Hippocampal formation (tissue), 2 donors: ENCODE measurements at places on chromosomes 3 and 15.

DNA sequence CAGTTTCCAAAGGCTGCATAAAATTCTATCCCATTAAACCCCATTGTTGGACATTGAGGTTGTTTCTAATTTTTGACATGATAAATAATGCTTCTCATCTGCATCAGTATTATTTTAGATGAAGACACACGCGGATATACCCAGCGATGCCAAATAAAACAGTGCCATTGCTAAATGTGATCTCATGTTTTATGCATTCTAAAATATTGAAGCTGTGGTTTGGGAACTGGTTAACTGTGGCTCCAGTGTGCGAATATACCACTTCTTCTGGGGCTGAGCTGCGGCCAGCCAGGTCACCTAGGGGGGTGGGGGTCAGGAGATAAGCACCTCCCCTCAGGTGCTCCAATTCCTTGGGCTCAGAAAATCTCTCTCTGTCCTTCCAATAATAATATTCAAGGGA, 230.0 kb downstream of the ADAMTS9 start:
- DNase-seq = no peak

- no peak for DNase-seq
Measured at GRCh38 chr3:112598731-112599130, 36.9 kb downstream of the SLC35A5 start.

- DNase-seq = no peak
Measured at GRCh38 chr3:71672340-71672739, 52.9 kb downstream of the EIF4E3 start.

DNA sequence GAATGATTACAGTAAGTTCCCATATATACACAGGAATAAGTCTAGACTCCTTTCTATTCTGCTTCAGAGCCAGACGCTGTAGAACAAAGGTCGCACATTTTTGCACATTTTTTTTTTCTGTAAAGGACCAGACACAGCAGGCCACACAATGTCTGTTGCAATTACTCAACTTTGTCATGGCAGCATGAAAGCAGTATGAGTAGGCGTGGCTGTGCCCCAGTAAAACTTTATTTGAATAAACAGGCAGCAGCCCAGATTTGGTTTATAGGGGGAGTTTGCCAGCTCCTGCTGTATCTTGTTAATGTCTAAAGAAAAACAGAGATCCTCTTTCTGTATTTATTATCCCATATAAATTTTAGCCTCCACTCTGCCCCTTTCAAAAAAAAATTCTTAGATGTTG, 708.3 kb downstream of the FHIT start:
- no peak for DNase-seq

DNA sequence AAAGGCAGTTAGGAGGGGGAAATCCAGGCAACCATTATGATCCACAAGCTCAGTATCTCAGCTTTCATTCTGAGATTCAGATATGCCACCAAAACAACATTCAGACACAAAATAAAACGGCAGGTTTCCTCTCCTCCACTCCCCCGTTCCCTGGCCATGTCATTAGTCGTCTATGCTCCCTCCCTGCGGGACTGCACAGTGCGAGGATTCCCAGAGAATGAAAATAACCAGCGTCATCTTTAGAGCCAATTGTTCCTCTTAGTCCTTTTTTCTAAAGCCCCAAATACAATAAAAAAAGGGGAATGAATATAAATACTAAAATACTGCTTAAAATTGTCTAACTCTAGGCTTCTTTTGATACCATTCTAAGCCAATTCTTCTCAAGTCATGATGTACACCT, 7.8 kb upstream of the SLCO3A1 start:
- no peak for DNase-seq

GRCh38 chr3:59810606-59811005, 760.8 kb upstream of the CFAP20DC start:
- DNase-seq = no peak

DNA sequence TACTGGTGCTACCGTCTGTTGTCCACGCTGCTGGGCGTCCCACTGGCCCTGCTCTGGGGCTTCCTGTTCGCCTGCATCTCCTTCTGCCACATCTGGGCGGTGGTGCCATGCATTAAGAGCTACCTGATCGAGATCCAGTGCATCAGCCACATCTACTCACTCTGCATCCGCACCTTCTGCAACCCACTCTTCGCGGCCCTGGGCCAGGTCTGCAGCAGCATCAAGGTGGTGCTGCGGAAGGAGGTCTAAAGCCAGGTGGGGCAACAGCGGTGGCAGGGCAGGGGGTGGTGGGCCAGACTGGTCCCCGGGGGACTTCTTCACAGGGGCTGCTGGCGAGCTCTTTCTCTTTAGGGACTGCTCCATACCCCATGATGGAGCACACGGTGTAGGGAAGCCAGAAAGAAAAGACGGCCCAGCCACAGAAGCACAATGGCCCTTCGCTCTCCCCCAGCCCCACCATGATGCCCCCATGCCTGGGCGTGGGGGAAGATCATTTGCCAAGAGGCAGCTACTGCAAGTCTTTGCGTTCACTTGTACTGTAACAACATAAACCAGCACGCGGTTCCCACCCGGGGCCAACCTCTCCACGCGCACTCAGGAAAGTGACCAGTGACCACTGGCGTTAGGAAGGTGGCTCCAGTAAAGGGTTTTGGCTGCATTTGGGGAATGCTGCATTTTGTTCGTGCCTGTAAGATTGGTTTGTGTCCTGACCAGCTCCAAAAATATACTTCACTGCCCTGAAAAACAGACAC, 12.2 kb downstream of the CAV3 start:
- no peak for DNase-seq

- no peak for DNase-seq
Measured at GRCh38 chr3:73134034-73134433, 72.6 kb downstream of the EBLN2 start.

GRCh38 chr3:45741742-45742460, 52.7 kb downstream of the SACM1L start:
- DNase-seq = no peak

GRCh38 chr3:113070681-113071113, 79.9 kb downstream of the GTPBP8 start:
- DNase-seq = no peak

DNA sequence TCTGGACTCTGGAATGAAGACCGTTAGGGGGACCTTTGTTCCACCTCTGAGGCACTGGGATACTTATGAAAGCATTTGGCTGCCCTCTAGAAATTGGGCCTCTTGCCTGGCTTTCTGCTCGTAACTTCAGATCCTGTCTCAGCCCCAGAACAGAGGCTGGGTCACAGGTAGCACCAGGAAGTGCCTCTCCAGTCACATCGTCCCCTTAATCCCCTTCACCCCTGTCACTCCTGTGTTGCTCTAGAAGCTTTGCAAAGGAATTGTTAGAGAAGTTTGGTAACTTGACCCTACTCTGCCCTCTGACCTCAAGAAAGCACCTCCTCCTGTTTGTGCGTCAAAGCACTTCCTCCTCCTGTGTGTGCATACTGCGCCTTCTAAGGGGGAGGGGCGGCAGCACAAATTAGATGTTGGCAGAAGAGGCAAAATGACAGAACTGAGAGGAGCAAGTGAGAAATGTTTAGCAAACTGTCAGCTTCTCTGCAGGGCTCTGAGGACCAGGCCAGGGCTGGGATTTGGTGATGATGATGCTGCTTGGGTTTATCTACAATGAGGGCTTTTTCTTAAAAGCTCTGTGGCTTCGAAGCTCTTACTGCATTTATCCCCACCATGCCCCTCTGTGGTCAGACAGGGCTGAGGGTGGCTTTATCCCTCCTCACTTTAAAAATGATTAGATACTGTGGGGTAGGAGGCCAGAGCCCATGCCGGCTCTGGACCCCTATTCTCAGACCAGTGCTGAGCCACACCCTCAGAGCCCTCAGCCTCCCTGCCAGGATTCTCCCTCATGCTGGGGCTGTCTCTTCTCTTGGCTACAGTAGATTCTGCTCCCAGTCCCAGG, 76.2 kb downstream of the LARS2 start:
- no peak for DNase-seq

GRCh38 chr15:60352525-60352924, 45.3 kb downstream of the ANXA2 start:
- DNase-seq = no peak

DNA sequence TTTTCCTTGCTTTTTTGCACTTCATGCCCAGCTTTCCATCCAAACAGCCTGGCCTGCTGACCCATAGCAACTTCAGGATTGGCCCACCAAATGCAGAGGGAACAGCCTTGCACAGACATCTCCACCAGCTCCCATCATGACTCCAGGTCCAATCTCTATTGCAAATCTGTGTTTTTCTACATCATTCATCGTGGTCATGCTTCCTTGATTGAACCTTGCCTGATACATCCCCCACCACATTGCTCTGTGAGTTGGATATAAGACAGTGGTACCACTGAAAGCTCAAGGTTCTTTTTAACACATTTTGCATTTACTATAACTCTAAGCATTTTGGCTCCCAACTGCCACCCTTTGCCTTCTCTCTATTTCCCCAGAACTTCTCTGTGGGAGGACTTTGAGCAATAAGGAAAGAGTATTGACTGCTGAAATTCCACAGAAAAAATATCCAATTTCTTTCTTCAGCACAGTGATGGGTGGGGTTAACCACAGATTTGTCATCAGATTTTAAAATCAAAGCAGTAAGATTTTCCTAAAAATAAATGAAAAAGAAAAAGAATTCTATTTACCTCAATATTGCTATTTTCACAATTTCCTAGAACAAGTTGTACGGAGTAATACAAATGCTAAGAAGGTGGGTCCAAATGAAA, 114.6 kb upstream of the GALNT15 start:
- DNase-seq = no peak

- DNase-seq = no peak
Measured at GRCh38 chr15:85007741-85008397, 26.2 kb downstream of the PDE8A start.

DNA sequence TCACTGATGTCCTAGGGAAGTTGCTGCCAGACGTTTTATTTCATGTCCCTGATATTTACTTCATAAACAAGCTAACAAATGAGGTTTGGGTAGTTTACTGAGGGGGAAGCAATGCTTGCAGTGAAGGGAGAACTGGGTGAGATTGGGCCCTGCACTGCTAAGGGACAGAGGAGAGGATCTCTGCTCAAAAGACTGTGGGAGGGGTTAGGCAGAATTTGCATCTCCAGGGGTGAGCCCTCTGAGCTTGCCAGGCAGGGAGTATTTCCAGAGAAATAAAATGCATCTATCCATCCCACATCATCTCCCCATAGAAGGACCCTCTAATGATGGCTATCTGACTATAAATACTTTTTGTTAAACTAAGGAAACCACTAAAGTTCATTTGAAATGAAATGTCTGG, 215.6 kb downstream of the CBLB start:
- no peak for DNase-seq

- DNase-seq = no peak
Measured at GRCh38 chr3:186354100-186354499, 7.9 kb downstream of the DGKG start.

DNA sequence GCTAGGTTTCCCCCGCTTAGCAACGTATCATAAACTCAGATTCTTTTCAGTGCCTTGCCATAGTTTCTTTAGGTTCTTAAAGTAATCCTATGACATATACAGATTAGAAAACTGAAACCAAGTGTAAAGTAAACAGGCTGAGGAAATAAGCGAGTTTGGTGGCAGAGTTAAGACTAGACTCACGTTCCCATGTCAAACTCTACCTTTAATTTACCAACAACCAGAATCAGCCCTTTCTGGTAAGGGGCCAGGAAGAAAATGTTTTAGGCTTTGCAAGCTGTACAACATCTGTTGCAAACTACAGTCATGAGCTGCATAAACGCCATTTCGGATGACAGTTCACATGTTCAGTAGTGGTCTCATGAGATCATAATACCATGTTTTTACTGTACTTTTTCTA, 128.0 kb upstream of the PRICKLE2 start:
- no peak for DNase-seq

DNA sequence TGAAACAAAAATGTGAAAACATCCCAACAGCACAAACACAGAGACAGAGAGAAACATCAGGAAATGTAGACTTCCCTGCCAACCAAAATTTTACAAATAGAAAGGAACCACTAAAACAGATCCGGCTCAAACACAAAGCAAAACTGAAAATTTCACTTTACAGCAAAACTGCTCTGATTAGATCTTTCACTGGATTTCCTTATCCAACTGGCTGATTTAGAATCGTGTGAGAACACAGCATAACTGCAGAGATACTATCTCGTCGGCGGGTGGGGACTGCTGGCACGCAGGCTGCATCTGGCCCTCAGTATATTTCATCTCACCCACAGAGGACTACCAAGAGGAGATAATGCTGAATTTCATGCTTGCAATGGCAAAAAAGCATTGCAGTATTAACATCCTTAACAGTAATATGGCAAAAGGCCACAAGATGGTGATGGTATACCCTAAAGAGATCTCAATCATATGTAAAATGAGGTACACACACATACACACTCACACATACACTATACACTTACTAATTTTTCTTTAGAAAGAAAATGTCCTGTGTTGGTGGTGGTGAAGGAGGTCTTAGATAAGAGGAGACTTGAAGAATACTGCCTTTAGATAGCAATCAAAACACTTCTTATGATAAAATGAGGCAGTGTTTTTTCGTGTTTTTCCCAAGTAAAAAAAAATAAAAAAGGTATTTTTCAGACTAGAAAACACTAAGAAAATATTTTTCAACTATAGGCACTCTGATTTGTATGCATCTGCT, 10.6 kb upstream of the LEO1 start:
- peak; percentile 1 for DNase-seq

- peak; percentile 41 for DNase-seq
Measured at GRCh38 chr3:48034000-48034516, 17.8 kb upstream of the MAP4 start.

GRCh38 chr15:95208988-95209387, 977.6 kb downstream of the MCTP2 start:
- no peak for DNase-seq

DNA sequence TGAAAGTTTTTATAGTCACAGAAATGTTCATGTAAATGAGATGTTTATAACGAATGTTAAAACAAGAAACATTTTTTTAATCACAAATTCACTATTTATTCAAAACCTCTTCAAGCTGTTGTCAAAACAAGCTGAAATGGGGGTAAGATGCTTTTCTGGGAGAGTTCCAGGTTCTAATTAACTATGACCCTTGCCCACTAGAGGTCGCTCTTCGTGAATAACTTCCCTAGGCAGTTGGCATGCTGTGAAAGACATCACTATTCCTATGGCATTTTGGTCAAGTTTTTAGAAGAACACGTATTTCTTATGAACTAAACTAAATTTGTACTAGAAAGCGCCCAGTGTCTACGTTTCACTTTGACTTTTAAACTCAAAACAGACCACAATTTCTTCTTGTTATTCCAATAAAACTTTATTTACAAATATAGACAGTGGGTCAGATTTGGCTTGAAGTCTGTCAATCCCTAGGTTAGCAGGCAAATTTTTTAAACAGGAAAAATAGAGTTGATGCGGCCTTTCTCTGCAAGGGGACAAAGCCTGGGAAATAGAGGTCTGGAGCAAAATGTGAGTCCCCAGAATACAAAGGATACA, 62.8 kb upstream of the CMTM8 start:
- DNase-seq = no peak
